ENCODE measurements at places on chromosomes 2 and 18.

DNA sequence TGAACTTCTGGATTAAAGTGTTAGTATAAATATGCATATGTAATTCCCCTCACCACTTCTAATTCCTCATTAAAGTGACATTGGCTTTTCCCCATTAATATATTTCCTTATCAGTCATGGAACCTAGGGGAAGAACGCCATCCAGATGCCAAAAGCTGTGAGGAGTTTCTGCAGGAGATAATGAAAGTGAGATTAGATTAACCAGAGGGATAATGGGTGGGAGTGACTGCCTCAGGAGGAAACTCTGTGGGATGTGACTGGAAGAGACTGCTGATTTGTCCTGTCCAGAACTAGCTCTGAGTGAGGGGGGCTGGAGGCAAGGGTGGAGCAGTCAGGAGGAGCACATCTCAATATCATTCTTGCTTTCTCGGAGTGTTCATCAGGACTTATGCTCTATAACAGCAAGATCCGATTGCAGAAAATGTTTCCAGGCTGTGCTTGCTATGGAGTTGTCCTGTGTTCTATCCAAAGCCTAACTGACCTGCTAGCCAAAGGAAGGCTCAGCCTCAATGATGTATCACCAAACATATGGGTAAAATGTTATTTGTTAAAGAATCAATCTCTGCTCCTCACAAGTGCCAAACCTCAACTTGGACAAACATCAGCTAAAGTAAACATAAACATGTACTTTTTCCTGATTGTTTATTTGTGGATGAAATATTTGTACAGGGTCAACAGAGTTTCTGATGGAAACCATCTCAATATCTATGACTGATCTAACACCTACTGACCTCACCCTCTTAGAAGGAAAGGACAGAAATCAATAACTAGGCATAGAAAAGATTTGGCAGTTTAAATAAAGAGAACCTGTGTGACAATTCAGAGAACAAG lies 118.5 kb downstream of the ASXL3 start:
- no peak for DNase-seq

DNA sequence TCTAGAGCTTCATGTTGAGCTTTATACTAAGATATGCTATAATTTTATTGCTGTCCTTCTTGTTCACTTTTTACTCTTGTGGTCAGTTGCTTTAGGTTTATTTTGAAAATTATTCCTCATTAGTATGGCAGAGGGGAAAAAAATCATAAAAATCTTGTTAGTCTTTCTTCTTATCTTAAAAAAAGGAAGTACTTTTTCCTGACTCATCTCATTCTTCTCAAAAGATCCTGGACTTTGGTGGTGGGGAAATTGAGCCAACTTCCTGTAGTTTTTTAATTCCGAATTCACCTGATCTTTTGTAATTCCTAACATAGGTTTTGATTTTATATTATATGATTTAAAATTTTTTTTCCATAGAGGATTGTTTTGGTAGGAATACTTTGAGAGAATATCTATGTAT lies 3.8 kb downstream of the SLC4A1AP start:
- no peak for DNase-seq

- DNase-seq = no peak
Observed at GRCh38 chr2:68431316-68431972, 35.6 kb downstream of the FBXO48 start.

GRCh38 chr2:44715671-44716081 lies 225.8 kb upstream of the SIX3 start:
- no peak for DNase-seq

GRCh38 chr2:862355-862687 lies 88.3 kb upstream of the SNTG2 start:
- no peak for DNase-seq

- DNase-seq = no peak
Observed at GRCh38 chr2:143649226-143649740, 520.1 kb downstream of the ARHGAP15 start.

- DNase-seq = no peak
Observed at GRCh38 chr2:182792441-182792840, 74.0 kb downstream of the FRZB start.

- DNase-seq = no peak
Observed at GRCh38 chr2:217953531-217953932, 49.3 kb downstream of the TNS1 start.

DNA sequence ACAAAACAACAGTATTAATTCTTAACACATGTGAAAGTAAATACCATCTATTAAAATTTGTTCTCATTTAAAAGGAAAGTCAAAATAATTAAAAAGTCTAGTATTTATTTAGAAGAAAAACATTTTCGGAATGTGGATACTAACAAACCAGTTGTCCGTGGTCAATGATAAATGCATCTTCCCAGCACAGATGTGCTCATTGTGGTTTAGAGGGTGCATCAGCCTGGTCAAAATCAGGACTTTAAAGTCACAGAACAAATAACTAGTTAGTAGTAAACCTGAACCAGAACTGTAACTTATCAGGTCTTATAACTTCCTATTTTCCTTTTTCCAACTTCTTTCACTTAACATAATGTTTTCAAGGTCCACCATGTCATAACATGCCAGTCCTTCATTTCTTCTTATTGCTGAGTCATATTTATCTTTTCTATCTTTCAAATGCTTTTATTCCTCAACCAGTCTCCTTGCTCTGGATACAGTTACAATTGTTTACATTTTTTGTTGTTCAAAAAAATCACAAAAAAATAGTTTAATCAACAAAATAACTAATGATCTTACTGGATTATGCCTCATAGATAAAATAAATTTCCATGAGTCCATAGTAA lies 55.8 kb downstream of the ID2 start:
- DNase-seq = no peak

DNA sequence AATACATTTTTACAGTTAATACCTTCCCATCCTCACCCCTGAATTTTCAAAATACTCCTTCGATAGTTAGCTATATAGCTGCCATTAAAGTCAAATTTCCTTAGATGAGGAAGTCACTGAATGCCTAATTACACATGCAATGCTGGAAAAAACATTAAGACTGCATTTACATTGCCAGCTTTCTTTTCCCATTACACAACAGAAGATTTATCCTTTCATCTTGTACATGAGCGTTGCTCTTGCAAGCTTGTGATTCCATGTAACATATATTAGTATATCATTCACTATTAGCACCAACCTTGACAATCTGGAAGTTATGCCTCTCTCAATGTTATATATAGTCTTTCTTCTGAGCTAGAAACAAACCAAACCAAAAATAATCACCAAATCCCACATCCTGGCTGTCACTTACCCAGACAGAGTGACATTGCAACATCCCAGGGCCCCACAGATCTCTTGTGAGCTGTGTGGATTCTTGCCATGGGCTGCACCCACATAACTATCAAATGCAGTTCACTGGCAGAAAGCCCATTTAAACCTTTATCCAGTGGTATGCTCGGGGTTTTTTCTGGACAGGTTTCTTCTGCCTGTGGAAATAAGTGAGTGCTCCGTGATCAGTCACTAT lies 79.2 kb upstream of the PAPOLG start:
- DNase-seq = no peak

DNA sequence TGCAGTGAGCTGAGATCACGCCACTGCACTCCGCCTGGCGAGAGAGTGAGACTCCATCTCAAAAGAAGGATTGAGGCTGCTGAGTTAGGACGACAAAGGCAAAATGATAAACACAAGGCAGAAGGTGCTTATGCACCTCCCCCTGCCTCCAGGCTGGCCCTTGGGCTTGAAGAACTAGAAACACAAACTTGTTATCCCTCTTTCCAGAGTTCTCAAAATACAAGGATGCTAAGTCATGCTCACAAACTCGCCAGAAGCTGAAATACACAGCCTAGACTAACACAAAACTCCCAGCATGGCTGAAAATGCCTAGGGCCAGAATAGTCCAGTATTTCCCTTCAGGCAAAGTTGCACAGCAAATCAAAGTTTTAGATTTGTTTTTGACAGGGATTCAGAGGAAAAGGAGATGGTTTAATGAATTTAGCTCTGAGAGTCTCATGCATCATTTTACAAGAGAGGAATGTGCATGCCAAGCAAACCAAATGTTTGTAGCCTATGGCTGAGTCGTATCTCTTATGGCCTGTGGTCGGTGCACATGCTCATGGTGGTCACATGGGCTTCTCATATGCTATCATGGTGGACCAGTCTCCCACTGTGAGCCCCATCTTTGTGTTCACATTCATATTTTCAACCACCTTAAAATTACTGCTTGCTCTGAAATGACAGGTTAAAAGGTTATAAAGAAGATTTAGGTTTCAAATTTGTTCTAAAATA lies 16.2 kb upstream of the MREG start:
- no peak for DNase-seq

DNA sequence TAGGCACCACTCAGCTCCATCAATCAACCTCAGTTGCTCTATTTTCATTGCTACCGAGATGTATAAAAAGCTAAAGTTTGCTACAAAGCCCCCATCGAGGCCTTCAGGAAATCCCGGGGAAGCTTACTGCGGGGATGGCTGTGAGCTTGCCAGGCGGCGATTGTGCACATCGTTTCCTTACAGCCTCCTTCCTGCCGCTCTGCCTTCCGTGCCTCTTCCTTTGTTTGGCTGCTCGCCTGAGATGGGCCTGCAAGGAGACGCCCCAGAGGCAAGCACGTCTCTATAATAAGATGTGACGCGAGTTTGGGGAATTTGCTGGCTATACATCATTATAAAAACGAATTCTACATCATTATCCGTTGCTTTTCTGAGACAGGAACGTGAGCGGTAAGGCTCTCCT lies 41.6 kb downstream of the DHRS9 start:
- DNase-seq = no peak

- no peak for DNase-seq
Observed at GRCh38 chr2:47078541-47079482, 76.3 kb downstream of the STPG4 start.

DNA sequence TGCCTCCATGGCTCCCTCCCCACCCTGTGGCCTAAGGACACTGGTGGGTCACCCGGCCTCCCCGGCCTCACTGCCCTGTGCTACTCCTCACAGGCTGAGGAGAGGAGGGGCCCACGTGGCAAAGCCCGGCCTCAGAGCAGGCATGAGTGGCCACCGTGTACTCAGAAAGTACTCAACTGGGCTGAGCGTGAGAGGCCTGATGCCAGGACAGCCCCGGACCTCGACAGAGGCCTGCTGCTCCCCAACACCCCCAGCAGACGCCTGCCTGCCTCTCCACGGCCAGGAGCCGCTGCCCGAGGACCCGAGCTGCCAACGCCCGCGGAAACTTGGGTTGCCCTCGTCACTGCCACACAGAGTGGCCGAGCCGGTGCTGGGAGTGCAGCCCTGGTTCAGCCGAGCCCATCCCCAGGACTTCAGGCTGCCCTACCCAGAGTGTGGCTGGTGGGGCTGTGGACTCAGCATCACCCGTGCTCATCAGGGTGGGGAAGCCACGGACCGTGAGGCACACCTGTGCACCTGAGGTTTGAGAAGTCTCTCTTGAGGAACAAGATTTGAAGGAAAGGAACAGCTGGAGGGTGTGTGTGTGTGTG lies 59.3 kb downstream of the CENPO start:
- DNase-seq = no peak

- DNase-seq = no peak
Observed at GRCh38 chr2:165182029-165182428, 21.8 kb downstream of the SCN3A start.

- DNase-seq = no peak
Observed at GRCh38 chr18:50729376-50729775, 90.4 kb downstream of the MRO start.

DNA sequence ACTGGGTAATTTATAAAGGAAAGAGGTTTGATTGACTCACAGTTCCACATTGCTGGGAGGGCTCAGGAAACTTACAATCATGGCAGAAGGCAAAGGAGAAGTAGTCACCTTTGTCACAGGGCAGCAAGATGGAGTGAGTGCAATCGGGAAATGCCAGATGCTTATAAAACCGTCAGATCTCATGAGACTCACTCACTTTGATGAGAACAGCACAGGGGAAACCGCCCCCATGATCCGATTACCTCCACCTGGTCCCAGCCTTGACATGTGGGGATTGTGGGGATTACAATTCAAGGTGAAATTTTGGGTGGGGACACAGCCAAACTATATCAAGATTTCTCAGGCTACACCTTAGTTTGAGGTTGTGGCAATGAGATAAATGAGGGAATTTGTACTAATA lies 54.9 kb downstream of the AKAIN1 start:
- no peak for DNase-seq

DNA sequence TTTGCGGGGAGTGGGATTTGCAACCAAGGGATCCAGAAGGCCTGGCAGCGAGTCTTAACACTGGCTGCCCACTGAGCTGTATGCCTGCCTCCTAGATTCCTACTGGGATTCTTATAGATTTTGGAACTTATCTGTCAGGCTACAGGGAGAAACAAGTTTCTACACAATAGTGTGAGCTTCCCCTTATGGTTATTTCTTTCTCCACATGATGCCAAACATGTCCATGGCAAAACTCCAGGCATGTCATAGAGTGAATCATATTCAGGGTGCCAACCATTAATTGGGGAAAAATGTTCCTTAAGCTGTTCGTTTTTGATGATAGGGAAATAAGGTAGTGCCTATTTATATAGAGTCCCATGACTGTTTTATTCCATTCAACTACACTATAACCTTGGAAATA lies 1185.2 kb upstream of the CELF4 start:
- DNase-seq = no peak

DNA sequence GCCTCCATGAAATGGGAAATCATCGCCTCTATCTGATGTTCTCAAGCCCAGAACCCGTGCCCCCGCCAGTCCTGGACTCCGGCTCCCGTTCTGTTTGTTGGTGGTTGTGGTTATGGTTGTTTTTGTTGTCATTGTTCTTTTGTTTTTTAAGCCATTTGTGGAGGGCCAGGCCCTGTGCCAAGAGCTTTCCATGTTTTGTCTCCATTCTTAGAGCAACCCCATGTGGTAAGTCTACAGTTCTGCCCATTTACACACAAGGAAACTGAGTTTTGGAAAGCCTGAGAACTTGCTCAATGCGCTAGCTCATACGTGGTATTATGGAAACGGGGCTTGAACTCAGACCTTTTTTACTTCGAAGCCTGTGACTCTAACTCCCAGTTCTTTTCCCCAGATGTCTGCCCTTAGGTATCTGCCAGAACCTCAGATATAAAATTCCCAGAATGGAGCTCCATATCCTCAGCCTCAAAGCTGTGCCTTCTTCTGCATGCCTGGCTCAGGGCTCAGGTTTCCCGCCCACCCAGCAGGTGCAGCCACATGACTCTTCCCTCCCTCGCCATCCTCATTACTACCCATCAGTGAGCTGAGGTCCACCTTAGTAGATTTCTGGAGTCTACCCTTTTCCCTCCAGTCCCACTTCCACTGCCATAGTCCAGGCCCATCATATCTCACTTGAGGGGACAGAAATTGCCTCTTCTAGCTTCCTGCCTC lies 194.1 kb downstream of the KLHL29 start:
- DNase-seq = no peak

GRCh38 chr18:69233465-69234054 lies 167.1 kb upstream of the DOK6 start:
- no peak for DNase-seq

All from activated T-helper 1 cell treated with anti-CD3 and anti-CD28 coated beads, Interleukin-2, amount 50 U/mL, for 16 hours (primary cell).